ENCODE measurements at places on chromosomes 1 and 21.

DNA sequence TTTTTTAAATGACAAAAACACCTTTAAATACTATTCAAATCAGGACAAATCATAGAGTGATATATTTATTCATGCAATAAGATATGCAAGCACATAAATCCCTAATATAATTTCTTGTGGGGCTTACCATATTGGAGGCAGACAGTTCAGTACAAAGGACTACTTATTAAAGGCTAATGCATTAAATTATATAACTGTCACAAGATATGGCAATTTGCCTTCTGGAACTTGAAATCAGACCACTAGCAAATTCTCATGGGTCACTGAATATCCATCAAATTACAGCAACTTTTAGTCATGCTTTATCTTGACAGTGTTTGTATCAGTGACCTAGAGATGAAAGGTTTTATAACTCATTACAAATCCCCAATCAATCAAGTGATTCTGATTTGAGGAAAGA lies 54.1 kb upstream of the NCAM2 start:
- DNase-seq, result no peak

DNA sequence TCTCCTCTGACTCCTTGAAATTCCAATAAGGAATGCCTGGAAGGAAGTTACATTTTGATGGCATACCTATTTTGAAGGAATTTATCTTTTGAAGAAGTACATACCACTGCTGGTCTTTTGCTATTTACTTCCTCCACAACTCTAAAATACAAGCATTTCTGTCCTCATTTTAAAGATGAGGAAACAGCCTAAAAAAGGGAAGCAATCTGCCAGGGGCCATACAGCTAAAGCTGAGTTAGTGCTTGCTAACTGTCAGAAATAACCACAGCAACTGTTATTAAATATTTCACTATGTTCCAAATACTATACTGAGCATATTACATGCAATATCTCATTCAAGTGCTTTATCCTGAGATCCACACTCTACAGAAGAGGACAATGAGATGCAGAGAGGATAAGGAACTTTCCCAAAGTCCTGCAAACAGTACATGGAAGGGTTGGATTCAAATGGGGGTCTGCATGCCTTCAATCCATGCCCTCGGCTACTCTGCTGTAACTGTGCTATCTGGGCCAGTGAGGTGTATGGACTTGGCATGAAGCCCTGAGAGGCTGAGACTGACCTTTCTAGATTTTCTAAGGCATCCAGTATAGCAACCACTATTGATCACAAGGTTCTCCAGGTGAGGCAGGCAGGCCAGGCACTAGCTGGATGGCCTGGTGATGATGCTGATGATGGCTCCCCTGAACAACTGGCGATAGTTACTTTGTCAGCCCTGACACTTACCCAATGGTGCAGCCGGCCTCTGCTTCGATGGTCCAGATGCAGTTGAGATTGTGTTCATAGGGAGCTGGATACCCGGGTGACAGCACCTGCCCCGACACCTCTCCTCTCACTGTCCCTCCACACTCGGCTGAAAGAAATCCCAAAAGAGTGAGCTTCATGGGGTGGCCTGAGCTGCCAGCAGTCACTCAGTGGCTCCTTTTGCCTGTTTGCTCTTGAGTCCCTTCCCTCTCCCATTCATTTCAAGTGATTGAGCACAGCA lies 171.4 kb upstream of the HMGB4 start:
- DNase-seq, result no peak

- no peak for DNase-seq
Measured at GRCh38 chr1:203038217-203038741, 12.0 kb downstream of the PPFIA4 start.

- DNase-seq, result no peak
Measured at GRCh38 chr1:166902279-166902678, 26.2 kb upstream of the TADA1 start.

DNA sequence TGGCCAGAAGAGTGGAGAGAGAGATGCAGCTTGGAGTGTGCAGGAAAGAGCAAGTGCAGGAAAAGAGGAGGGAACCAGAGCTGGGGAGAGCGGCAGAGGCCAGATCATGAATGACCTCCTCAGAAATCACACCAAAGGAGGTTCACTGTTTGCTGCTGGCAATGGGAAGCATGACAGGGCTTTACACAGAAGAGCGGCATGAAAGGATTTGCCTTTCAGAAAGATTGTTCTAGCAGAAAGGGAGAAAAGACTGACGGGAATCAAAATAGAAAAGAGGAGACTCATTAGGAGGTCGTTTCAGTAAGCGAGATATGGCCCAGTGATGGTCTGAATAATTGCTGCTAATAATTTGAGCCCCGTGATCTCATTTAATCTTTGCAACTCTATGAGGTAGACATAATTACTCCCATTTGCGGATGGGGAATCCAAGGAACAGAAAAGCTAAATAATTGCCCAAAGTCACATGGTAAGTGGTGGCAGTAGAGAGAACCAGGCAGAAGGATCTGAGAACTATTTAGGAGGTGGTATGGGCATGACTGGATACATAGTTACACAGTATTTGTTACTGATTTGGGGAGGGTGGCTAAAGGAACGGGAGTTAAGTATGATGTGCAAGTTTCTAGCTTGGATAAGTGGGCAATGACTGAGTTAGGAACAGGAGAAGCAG lies 12.5 kb upstream of the HNRNPR start:
- no peak for DNase-seq

DNA sequence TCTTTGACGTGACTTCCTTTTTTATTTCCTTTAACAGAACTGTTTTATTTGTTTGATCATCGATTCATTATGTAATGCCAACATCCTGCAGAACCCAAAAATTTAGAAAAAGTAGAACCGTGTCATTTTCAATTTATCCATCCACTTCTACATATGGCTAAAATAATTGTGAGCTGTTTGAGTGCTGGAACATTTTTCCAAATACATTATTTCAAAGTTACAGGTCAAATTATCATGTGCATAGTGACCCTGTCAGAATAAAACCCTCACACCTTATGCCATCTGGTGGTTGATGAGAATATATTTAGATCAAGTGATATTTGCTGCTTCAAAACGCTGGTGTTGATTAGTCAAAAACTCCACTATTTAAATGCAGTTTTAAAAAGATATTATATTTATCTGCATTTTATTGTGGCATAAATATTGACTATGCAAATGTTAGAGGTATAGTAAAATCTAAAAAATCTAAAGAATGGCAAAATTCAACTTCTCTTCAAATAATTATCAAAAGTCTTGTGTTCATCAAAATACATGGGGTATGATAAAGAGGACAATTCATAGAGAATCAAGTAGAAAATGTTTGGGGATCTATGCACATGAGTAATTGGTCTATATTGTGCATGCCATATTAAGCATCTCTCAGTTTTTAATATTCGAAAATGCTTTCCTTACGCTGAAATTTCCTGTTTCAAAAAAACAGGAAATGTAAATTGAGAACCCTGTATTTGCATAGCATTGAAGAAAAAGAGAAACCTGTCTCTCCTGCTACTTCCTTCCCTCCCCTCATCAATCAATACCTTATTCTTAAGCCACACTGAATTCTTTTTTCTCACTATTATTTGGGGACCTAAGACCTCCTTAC lies 39.7 kb downstream of the UBE2U start:
- peak; percentile 13 for DNase-seq

GRCh38 chr1:164183854-164184635 lies 374.9 kb upstream of the PBX1 start:
- no peak for DNase-seq

DNA sequence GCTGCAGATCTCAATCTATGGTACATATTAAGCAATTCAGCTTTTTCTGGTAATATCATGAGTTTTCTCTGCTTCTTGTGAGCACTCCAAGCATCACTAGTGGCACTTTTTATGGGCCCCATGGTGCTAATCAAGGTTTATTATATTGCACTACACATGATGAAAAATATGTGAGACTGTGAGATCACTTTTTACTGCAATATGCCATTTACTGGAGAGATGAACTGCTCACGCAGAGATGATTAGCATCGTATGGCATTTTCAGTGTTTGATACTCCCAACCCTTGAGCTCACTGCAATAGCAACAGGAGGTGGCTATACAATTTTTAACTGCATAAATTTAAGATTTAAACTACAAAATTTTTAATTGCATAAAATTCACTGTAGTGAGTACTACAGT lies 8.7 kb upstream of the KCNK1 start:
- DNase-seq, result no peak
